CD4-positive, alpha-beta T cell treated with Interleukin-15 for 1 hour (primary cell): ENCODE measurements at places on chromosomes 3 and 15.
A peak's percentile ranks its signal among the peaks of the same experiment; 100 is the strongest.

GRCh38 chr3:48897460-48898376 is 964 bp downstream of the SLC25A20 start:
- DNase-seq = no peak

GRCh38 chr3:134134698-134135415 is 105.1 kb upstream of the SLCO2A1 start:
- DNase-seq = no peak

DNA sequence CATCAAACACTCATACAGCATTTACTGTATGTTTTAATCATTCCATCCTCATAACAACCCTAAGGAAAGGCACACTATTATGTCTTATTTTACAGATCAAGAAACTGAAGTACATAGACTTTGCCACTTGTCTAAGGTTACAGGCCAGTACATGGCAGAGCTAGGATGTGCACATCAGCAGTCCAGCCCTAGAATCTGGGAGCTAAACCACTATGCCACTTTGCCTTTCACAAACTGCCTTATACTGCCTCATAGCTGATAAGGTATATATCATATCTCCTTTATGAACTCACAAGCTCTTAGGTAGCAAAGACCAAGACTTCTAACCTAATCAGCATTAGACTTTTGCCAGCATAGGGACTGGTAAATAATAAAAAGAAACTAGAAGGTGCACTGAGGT is 49.1 kb downstream of the MYO9A start:
- no peak for DNase-seq

GRCh38 chr3:121852256-121852655 is 17.2 kb downstream of the EAF2 start:
- no peak for DNase-seq

DNA sequence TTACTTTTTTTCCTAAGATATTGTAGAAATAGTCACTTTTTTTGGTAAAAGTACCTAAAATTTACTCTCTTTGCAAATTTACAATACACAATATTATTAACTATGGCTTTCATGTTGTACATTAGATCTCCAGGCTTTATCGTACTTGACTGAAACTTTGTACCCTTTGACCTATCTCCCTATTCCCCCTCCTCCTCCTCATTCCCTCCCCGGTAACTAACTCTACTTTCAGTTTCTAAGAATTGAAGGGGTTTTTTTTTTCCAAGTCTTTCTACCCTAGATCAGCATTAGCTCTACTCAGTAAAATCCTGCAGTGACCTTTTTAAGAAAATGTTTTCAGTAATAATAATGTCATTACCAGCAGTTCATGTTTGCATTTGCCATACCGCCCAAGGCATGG is 10.1 kb downstream of the HACL1 start:
- DNase-seq = no peak

- DNase-seq = no peak
Observed at GRCh38 chr15:68749793-68750192, 70.9 kb downstream of the ANP32A start.

DNA sequence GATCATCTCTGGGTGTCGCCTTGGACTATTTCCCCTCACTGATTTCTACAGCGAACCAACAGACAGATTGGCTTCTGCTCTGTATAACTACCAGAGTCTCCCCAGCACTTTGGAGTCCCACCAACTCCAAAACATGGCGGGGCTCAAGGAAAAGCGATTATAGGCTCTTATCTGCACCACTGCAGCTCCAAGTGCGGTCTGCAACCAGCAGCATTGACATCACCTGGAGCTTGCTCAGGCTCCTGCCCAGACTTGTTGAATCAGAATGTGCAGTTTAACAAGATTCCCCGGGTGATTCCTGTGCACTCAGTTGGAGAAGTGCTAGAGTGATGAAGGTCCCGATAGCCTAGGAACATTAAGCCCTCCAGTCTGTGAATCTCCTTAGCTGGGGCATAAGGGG is 9.0 kb downstream of the CCK start:
- no peak for DNase-seq

DNA sequence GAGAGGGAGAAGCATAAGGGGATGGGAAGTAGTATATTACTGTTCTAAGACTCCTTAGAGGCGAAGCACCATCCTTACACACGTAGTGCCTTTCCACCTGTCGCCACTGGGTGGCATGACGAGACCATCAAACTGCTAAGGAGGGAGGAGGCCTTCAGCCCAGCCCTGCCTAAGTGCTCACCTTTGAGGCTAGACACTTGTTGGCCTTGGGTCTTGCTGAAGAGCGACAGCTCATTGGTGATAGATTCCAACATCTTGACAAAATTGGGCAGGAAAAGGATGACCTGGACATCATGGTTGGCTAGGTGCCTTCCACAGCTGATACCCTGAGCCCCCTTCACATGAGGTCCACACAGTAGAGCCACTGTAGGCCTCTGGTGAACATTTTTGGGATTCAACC is 19.6 kb downstream of the CLK3 start:
- peak; percentile 73 for DNase-seq

DNA sequence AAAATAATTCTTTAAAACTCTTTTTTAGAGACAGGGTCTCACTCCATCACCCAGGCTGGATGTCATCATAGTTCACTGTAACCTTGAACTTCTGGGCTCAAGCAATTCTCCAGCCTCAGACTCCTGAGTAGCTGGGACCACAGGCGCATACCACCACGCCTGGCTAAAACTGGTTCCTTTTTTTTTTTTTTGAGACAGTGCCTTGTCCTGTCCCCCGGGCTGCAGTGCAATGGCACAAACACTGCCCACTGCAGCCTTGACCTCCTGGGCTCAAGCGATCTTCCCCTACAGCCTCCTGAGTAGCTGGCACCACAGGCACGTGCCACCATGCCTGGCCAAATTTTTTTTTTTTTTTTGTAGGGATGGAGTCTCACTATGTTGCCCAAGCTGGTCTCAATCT is 23.7 kb upstream of the FURIN start:
- no peak for DNase-seq

DNA sequence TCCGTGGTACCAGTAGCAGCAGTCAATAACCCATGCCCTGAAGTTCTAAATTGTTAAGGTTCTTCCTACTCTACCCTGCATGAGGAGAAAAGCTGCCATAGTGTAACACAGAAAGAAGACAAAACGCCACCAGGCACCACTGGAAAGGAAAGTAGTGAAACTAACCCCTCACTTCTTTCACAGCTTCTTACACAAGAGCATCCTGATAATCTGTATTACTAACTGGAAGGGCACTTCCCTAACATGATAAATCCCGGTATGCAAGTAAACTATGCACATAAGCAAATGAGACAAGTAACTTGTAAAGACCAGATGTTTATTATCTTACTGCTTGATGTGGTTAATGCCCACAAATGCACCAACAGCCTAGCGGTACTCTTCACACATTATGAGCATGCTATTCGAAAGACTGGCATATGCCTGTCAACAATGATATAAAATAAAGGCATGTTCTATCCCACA is 141.3 kb downstream of the ADAM10 start:
- no peak for DNase-seq

- DNase-seq = peak; percentile 91
Observed at GRCh38 chr15:63600616-63601025, 3.4 kb downstream of the FBXL22 start.

DNA sequence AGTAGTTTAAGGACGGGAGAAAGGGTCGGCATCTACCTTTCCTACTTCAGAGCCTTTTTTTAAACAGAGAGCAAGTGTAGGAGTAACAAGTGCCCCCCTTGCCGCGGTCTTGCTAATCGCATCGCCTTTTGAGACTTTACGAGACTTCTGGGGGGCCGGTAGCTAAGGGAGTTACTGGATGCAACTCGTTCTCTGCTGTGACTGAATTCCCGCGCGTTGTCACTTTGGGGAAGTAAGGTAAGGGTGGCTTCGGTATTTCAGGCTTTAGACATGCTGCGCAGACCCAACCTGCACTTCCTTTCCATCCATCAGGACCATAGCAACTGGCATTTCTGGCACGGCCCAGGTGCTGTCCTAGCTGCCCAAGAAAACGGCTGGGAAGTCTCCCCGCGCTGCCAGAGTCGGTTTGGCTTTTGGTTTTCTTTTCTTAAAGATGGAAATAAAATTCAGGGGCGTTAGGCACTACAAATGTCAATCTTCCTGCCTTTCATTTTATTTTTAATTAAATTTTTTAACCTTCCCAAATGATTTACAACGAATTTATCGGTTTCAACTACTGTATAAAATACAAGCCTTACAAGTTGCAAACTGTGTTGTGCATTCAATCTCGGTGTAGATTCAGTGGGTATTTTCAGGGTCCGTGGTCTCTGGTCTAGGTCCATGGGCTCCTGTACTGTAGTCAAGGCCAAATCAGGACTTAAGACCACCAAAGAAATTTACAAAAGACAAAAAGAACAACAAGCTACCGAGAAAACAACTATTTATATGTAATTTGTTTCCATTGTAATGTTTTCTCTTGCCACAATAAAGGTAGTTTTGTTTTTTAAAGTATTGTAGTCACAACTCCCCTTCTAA is 3.5 kb downstream of the MECOM start:
- DNase-seq = no peak

- DNase-seq = no peak
Observed at GRCh38 chr3:69848113-69848512, 108.8 kb downstream of the MITF start.

DNA sequence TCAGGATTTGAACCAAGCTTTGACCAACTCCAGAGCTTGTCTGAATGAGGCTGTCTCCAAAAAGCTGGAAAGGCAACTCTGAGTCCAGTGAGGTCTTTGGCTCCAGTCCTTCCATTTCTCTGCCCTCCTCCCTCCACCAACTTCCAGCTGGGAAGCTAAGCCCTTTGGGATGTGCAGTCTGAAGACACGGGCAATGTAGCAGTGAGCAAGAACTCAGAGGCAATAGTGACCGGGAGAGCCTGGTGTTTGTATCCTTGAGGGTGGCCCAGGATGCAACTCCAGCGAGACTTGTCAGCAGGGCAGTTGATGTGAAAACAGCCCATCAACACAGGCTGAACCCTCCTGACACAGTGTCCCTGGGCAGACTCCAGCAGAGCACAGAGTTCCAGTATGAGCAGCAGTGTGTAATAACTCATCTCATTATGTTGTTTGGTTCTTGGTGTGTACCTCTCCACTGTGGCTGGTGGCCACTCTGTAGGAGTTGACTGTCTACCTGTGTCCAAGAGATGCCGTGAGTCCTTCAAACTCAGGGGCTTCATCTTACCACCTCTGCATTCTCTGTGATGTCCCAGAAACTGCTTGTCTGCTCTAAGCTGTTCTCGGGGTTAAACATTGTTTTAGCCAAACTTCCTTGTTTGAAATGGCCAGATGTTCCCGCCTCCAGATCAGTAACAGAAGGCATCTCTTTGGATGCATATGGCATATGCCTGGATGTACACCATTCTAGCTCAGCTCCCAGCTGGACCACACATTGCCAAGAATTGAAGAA is 6.6 kb downstream of the CDCP1 start:
- no peak for DNase-seq

DNA sequence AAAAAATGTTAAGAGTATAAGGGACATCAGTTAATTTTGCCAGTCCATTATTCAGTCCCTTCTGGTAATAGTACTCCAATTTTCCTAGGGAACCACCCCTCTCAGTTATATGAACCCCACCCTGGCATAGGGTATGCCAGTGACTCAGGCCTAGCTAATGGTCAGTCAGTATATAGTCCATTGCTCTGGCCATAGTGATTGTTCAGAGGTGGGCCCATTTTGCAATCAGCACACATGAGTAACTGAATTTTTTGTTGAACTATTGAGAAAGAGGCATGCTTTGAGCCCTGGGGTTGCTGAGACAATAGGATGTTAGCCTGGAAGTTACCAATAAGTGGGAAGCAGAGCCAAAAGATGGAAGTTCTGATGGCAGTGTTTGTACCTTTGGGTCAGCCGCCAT is 4.1 kb downstream of the LRCH3 start:
- no peak for DNase-seq

- DNase-seq = no peak
Observed at GRCh38 chr3:149898771-149899170, 71.9 kb downstream of the PFN2 start.

GRCh38 chr3:108090049-108090700 is 656 bp downstream of the CD47 start:
- DNase-seq = peak; percentile 69

DNA sequence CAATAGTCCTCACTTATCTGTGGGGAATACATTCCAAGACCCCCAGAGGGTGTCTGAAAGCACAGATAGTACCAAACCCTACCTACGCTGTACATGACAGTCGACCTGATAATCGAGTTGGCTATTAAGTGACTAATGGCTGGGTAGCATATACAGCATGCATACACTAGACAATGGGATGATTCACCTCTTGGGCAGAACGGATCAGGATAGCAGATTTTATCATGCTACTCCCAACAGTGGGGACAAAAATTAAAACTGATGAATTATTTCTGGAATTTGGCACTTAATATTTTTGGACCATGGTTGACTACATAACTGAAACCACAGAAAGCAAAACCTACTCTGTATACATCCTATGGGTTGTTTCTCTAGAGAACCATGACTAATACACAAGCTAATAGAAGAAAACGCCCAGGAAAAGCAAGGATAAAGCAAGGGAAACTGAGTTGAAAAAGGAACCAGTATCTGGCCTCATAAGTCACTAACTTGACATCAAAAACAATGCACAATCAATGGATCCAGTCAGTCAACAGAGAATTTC is 15.5 kb downstream of the ATG3 start:
- no peak for DNase-seq

GRCh38 chr3:125154800-125155269 is 57.7 kb downstream of the SLC12A8 start:
- DNase-seq = no peak

- no peak for DNase-seq
Observed at GRCh38 chr3:97510795-97511194, 253.8 kb upstream of the ARL6 start.
